ENCODE measurements at places on chromosomes 13 and 19.
A peak's percentile ranks its signal among the peaks of the same experiment; 100 is the strongest.

- no peak for DNase-seq
Measured at GRCh38 chr13:102141625-102142472, 260.0 kb downstream of the FGF14 start.

- no peak for DNase-seq
Measured at GRCh38 chr19:38945562-38946228, 15.0 kb downstream of the MRPS12 start.

DNA sequence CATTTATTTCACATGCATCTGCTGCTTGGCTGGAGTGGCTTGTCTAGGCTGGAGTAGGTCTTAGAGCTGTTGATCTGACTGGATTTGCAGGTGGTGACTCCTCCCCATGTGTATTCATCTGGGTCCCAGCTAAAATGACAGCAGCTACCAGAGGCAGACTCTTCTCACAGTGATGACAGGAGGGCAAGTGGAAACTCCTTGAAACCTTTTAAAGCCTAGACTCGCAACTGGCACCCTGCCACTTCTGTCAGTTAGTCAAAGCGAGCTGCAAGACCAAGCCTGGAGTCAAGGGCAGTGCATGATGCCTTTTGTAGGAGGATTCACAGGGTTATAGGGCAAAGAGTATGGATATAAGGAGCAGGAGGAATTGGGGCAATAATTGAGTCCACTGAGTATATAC lies 65.2 kb downstream of the TEX26 start:
- DNase-seq = no peak

DNA sequence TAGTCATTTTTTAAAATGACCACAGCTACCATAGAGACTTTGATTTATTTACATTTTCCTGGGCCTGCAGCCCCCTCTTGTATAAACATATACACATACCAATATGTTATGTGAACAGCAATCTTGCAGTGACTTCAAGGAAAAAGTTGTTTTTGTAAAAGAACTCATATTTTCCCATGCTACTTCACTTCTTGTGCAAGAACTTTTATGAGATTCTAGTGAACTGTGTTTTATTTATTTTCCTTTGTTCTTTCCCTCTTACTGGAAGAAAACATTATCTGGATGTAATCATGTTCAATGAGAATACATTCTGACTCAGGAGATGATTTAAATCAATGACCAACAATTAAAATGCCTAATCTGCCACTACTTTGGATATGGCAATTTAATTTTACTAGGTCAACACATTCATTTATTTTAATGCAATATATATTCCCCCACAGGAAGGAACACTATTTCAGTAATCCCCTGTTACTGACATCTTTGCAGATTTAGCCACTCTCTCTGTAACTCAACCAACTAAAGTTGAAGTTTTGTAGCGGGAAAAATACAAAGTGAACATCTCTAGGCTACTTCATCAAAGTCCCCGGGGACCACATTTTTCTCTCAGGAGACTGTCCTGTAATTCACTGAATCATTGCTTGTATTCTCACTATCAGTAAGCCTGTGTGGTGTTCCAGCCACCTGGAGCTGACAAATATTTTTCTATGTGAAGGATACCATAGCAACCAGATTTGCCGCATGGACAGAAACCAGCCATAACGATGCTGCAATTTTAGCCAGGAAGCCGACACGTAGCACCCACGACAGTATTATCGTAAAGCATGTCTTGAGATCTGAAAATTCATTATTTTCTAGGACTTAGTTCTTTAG lies 90.5 kb downstream of the STARD13 start:
- peak; percentile 58 for DNase-seq

DNA sequence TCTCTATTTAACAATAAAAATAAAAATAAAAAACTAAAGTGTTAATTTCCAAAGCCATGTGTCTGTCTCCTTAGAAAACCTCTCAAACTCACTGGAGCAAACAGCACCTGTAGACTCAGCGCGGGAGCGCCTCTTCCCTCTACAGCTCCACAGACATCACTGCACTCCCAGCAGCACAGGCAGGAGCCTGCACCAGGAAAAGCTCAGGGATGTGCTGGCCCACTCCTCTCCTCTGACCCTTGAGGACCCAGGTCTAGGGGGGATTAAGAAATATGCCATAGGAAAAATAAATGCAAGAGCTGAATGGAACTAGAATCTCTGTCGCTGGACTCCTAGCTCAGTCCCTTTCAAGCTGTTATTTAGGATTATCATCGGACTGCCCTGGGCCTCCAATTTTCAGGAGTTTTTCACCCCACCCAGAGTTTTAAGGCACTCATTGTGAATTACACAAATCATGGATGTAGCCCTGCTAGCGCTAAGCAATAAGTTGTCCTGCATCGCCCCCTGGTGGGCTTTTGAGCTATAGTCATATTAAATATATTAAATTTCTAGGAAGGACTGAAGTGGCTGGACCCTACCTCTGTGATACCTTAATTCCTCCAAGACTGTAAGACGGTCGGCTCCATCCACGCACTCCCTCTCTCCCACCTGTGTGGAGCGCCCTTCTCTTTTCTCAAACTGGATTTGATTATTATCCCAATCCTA lies 333.9 kb downstream of the UQCRFS1 start:
- no peak for DNase-seq

- no peak for DNase-seq
Measured at GRCh38 chr13:42409551-42409950, 137.6 kb downstream of the AKAP11 start.

DNA sequence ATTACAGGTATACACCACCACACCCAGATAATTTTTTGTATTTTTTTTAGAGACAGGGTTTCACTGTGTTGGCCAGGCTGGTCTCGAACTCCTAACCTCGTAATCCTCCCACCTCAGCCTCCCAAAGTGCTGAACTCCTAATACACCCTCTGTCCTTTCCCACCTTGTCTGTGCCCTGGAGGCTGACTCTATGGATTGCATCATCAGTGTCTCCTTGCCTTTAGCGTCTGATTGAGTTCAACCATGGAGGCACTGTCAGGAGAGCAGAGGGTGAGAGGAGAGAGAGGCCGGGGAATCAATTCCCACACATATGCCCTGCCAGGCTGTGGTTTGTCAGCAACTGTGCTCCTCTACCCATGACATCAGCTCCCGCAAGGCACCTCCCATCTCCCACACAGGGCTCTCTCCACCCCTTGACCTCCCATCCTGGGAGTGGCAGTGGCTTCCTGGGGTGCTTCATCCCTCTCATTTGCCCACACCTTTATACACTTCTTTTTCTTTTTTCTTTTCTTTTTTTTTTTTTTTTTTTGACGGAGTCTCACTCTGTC lies 12.6 kb upstream of the LILRB4 start:
- DNase-seq = no peak

DNA sequence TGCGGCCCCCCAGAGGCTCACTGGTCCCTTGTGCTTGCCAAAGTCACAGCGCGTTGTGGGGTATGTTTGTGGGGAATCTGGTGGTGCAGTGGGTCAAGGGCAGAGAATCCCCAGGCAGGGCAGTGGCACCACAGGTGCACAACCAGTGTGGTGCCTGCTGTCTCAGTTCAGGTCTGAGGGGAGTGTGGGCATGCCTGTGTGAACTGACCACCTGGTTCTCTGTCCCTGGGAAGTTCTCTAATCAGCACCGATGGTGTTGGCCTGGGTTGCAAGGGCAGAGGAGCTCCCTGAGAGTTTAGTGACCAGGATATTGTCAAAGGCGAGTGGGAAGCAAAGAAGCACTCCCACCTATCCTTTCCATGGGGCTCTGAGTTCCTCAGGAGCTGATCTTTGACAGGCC lies 37.7 kb downstream of the ACSBG2 start:
- DNase-seq = no peak

GRCh38 chr19:43572171-43572588 lies 3.1 kb downstream of the XRCC1 start:
- no peak for DNase-seq

- no peak for DNase-seq
Measured at GRCh38 chr19:57583104-57583520, 833 bp upstream of the ZIK1 start.

DNA sequence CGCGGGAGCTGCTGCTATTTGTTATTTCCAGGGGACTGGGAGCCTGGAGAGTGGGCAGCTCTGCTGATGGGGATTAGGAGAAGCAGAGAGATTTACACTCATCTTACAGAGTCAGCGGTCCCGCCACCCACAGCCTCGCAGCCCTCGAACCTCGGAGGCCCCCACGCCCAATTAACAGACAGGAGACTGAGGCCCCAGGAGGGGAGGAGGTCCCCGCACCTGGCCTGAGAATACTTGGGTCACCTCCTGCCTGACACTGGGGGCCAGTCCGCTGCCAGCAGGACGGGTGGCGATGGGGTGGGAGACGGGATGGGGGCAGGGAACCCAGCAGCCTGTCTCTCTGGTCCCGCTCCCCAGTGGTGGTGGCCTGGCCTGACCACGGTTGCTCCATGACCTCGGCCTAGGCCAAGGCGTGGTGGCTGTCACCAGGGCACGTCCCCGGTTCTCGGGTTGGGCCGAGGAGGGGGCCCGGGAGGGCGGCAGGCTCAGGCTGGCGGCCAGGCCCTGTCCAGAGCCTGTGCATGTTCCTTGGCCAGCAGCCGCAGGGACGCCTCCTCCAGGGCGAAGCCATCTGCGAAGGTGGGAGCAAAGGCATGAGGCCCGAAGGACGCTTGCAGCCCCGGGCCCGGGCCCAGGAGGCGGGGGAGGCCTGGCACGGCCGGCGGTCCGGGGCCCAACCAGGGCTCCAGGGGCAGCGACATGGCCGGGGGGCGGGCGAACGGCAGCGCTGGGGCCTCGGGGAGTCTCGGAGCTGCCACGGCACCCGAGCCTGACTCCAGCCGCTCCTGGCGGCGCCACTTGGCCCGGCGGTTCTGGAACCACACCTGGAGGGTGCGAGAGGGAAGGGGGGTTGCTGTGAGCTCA lies 1.7 kb downstream of the RAX2 start:
- no peak for DNase-seq

DNA sequence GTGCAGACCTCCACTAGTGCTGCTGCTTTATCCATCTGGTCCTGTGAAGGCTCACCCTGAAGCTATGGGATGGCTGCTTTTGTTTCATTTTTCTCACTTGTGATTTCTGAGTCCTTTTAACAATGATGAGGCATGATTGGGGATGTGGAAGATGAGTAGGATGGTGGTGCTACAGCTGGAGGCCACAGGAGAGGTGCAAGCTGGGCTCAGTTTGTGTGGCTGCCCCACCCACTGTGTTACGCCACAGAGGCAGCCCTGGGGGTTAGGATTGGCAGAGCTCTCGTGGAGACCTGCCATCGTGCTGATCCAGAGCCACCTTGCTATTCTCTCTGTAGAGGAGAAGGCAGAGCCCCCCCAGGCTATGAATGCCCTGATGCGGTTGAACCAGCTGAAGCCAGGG lies 19.6 kb upstream of the QTRT1 start:
- no peak for DNase-seq
